ENCODE measurements at places on chromosomes 1 and 21. TPM values are rescaled to one million over a fixed set of nuclear protein-coding genes. Genes with fewer than 3 reads are reported as not detected.

UQCRHL gene
- total RNA-seq: 0.54 TPM

DNAJC6 gene
- 19.7 TPM for total RNA-seq

CFHR1 gene
- not detected for total RNA-seq

SH2D1B gene
- total RNA-seq: under 0.01 TPM

CCDC181 gene
- total RNA-seq: 0.54 TPM

- no peak for DNase-seq
Observed at GRCh38 chr1:100141192-100141591, 8.2 kb downstream of the TRMT13 start.

Measured in hematopoietic multipotent progenitor cell (in vitro differentiated cells).